Activated T-cell treated with anti-CD3 and anti-CD28 coated beads, Interleukin-2, amount 50 U/mL, for 4 hours (primary cell): ENCODE measurements at places on chromosomes 5 and 9. TPM values are rescaled to one million over a fixed set of nuclear protein-coding genes. Genes with fewer than 3 reads are reported as not detected.

Gene PCDHGB4
- total RNA-seq, result 0.08 TPM

Gene FCN2
- not detected for total RNA-seq

Gene QRFP
- not detected for total RNA-seq

Gene MYO10
- 0.54 TPM for total RNA-seq

Gene NSG2
- total RNA-seq, result not detected

Gene SLC25A2
- total RNA-seq, result 0.18 TPM

Gene SEMA5A
- 0.03 TPM for total RNA-seq

Gene ACOT12
- not detected for total RNA-seq

DNA sequence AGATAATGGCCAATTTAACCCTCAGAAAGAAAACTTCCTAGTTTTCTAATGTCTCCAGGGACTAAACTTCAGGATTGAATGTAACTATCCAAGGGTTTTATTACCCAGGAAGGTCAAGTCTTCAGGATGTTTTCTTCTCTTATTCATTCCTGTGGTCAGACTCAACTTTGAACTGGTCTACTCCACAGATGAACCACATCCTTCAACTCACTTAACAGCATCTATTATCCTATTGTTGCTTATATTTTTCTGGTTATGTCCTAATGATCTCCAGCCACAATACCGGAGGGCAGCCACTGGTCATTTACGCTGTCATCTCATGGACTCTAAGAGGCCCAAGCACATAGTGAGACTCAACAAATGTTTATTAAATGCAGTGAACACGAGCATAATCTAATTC, 47.2 kb upstream of the LIFR start:
- DNase-seq, result no peak

DNA sequence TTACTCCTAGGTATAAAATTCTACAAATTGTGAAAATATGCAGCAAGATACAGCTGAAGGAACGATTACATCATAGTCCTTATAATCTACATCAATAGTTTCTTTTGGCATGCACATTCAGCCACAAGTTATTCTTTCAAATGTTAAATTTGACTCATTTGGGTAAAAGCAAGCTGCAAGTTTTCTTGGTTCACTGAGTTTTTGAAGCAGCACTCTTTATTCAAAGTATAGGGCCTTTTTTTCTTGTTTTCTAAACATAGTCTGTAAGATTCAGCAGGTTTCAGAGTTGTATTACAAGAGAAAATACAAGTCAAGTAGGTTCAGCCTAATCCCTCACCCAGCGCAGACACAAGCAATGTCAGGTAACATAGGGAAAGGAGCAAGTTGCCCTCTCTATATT, 981.5 kb downstream of the PTPRD start:
- no peak for DNase-seq

GRCh38 chr5:174247301-174247700, 201.8 kb downstream of the NSG2 start:
- no peak for DNase-seq

GRCh38 chr5:109695005-109695926, 5.5 kb downstream of the MAN2A1 start:
- DNase-seq, result no peak

DNA sequence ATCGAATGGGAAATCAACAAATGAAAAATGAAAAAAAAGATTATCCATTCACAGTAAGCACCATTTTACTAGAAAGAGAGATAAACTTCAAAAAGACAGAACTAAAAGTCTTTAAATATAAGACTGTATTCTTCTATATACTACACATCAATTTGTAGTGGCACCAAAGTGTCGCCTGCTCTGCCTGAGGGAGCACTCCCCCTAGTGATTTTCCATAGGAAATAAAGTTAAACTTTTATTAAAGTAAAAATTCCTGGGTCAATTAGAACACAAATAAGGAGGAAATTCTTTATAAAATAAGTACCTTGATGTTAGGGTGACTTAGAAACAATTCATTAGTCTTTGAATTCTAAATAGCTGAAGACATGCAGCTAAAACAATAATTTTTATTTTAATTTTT, 9.7 kb downstream of the RAD1 start:
- no peak for DNase-seq

- DNase-seq, result no peak
Measured at GRCh38 chr5:116395226-116395625, 179.4 kb downstream of the SEMA6A start.

DNA sequence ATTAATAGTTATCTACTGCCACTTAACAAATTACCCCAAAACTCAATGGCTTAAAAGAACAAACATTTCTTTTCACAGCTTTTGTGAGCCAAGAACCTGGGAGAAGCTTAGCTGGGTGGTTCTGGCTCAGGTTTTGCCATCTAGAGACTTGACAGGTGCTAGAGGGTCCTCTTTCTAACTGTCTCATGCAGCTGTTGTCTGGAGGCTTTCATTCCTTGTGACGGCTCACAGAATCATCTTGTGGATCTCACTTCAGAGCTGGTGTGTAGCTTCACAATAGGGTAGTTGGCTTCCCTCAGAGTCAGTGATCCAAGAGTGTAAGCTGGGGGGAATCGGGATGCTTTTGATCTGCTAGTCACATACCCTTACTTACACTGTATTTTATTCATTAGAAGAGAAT, 81.2 kb upstream of the APC start:
- no peak for DNase-seq

DNA sequence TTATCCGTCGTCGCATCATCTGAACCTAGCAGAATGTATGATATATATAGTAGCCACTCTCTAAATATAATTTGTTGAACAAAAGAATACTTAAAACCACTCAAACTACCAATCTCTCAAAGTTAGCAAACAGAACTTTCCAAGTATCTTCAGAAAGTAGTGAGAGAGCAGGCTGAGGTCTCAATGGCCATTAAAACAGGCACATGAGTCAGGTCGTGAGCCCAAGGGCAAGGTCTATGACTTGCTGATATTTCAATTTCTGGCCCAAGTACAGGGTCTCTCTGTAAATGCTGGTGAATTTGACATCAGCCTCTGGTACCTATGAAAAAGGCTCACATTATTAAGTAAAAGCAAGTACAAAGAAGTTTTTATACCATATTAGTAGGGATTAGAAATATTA, 95.1 kb downstream of the GPR21 start:
- no peak for DNase-seq

DNA sequence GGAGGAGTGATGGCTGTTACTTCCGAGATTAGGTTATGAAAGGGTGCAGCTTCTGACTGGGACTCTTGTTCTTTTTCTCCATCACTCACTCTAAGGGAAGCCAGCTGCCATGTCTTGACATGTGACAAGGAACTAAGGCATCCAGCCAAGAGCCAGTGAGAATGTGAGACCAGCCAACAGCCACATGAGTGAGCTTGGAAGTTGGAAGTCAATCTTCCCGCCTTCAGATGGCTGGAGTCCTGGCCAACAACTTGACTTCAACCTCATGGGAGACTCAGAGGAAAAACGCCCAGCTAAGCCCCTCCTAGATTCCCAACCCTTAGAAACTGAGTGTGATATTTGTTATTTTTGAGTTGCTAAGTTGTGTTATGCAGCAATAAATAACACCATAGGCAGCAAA, 201.1 kb downstream of the SNX18 start:
- no peak for DNase-seq

DNA sequence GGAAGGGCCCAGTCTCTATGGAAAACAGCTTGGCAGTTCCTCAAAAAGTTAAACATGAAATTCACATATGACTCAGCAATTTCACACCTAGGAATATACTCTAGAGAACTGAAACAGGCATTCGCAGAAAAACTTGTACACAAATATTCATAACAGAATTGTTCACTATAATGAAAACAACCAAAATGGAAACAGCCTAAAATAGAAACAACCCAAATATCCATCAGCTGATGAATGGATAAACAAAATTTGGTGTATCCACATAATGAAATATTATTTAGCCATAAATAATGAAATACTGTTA, 4.8 kb upstream of the GPR150 start:
- no peak for DNase-seq

DNA sequence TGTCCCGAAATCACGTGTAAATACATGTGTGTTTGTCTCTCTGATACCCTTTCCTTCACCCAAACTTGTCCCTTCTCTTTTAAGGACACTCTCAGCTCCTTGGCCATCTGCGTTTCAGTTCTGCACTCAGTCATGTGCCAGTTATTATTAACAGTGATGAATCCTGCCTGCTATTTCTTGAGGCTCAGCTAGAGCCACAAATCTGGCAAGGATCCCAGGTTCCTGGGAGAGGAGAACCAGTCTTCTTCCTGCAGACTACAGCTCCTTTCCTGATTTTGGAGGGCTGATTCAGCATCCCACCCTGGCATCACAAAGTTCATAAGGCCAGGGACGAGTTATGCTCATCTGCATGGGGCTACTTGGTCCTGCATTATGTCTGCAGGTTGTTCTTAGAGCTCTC, 5.6 kb downstream of the MAMDC2 start:
- no peak for DNase-seq

DNA sequence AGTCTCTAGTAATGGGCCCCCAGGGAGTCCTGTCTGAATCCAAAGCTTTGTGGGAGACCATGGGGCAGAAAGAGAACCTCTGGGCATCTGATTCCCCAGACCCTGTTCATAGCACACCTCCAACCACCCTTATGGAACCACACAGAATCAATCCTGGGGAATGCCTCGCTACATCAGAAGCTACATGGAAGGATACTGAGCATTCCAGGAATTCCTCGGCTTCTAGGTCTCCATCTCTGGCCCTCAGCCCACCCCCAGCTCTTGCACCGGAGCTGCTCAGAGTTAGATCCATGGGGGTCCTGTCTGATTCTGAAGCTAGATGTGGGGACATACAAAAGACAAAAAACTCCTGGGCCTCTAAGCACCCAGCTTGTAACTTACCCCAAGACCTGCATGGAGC, 28.4 kb downstream of the VCP start:
- no peak for DNase-seq

DNA sequence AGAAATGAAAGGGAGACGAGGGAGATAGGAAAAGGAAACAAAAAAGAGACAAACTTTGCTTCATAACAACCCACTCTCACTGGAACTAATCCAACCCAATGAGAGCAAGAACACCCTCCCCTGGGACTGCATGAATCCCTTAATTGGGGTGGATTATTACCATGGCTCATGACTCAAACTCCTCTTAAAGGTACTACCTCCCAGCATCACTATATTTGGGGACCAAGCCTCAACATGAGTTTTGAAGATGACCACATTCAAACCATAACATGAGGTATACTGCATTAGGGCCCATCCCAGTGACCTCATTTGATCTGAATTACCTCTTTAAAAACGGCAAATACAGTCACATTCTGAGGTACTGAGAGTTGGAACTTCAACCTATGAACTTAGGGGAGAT, 8.0 kb downstream of the MTAP start:
- DNase-seq, result no peak

GRCh38 chr5:580436-580835, 31.7 kb upstream of the CEP72 start:
- DNase-seq, result no peak

- no peak for DNase-seq
Measured at GRCh38 chr9:84636436-84636835, 33.1 kb upstream of the NTRK2 start.

DNA sequence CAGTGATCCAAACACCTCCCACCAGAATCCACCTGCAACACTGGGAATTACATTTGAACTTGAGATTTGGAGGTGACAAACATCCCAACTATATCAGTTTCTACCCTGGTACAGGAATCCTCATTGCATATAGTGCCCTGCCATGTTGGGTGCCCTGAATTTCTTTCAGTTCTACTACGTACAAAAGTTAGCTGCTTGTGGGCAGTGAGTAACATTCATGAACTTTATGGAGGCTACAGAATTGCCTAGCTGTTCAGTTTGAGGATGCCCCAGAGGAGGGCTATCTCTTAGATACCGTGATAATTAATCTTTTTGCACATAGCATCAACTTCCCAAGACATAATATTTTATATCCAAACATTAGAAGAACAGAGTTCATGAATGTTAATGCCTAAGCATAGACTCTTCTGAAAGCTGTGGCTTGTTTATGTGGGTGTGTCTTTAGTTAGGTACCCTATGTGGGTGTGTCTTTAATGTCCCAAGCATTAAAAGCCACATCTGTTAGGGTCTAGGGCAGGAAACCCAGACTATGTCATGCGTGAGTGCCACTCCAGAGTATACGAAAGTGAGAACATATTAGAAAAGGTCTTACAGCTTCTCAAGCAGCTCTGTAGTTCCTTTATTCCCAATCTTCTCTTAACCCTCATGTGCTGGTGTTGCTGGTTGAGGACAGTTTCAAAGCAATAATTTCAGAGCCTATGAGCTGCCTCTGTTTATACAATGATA, 47.0 kb upstream of the CHD1 start:
- DNase-seq, result no peak

DNA sequence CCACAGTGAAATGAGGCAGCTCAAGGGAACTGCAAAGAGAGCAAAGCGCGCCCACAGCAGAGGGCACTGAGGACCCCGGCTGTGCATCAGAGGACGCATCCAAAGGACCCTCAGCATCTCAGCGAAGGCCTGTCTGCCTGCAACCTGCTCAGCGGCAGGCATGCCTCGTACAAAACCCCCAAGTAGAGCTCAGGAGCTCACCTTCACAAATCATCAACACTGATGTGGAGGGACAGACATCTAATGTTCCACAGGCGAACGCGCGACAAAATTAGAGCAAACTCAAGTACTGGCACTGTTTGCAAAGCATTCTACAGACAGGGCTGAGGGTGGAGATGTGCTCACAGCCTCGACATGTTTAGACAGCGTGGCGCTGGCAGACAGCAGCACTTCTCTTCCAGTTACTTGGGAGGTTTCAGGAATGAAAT, 81.0 kb downstream of the DCP2 start:
- DNase-seq, result no peak

GRCh38 chr9:114151426-114151956, 3.8 kb upstream of the COL27A1 start:
- DNase-seq, result no peak

GRCh38 chr5:82313016-82313415, 34.9 kb upstream of the RPS23 start:
- DNase-seq, result no peak

DNA sequence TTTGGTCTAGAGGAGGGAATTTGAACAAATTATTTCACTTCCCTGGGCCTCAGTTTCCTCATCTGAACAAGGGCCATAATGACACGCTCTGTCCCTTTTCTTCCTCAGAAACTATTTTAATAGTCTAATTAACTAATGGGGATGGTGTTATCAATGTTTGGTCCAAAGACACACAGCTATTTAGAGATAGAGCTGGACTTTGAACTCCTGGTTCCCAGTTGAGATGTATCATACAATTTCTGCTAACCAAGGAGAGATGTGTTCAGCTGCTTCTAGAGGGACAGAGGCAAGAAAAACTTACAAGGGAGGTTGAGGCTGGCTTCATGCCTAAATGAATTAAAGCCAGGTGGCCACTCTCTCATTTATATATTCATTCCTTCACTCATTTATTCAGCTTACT, 90.6 kb upstream of the CLINT1 start:
- no peak for DNase-seq

DNA sequence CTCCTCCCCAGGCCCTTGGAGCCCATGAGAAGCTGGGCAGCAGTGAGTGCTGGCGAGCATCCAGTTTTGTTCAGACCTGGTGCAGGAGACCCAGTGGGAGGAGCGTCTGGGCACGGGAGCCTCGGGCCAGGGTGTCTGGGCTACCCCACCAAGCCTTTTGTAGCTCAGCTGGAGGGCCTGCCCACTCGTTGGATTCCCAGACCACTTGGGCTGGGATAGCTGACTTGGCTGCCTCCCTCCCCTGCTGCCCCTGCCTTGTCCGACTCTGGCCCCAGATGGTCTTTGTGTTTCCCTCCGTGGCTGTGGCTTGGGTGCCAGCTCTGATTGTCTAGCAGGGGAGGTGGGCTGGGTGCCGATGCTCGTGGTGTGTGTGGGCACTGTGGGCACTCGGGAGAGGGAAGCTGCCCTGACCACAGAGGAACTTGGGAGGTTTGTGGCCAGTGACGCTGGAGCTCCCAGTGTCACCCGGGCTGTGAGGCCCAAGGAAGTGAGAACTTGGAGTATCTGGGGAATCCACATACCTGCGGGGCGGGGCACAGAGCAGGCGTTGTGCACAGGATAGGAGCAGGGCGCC, 47.3 kb downstream of the WNK2 start:
- DNase-seq, result no peak
